ENCODE measurements at places on chromosomes 11 and 22.

GRCh38 chr22:44701187-44701790 lies 715 bp upstream of the PRR5 start:
- DNase-seq = no peak

DNA sequence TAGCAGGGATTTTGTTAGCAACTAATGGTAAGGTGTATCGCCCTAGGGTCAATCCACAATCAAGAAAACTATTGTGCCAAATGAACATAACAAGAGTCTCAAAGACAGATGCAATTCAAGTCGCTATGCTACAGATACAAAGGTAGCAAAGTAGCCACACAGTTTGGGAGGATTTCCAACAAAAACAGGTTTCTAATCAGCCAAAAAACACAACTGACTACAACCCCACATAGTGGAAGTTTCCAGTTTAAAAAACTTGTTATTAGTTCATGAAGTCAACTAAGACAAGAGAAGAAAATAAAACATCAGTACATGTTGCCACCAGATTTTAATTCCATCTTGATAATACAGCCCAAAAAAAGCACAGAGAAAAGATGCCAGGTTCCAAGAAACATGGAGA lies 38.0 kb downstream of the MYH9 start:
- no peak for DNase-seq

DNA sequence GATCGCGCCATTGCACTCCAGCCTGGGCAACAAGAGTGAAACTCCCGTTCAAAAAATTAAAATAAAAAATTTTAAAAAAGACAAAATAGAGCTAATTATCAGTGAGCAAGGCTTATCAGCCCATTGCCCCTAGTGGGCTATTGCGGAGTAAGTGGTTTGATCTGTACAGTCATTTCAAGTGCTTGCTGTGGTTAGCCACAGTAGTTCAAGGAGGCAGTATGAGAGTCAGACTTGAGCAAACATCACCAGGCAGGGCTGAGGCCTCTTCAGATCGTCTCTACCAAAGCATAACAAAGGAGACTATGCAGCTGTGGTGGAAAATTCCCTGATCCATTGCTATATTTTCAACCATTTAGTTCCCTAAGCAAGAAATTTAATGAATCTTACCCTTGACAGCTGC lies 4.3 kb upstream of the SBF2 start:
- DNase-seq = no peak

DNA sequence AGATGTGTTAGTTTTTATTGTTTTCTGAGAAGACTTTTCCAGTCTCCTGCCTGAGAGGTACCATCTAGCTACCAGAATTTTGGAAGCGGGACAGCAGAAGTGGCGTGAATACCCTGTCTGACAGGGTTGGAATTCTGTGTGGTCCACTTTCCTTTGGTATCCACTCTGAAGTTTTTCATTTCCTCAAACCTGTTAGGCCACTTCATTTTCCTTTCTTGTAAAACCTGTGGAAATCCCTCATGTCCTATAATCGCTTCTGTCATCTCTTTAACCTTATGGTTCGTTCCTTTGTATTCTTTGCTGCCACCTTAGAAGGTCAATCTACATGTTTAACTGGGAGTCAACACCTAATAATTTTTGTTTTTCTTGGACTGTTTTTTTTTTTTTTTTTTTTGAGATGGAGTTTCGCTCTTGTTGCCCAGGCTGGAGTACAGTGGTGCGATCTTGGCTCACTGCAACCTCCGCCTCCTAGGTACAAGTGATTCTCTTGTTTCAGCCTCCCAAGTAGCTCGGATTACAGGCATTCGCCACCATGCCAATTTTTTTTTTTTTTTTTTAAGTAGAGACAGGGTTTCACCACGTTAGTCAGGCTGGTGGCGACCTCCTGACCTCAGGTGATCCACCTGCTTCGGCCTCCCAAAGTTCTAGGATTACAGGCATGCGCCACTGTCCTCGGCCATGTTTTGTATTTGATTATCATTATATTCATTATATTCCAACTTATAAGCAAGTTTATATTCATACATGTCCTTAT lies 7.1 kb downstream of the SFI1 start:
- DNase-seq = no peak

GRCh38 chr11:63699896-63700295 lies 18.6 kb downstream of the RTN3 start:
- no peak for DNase-seq

GRCh38 chr22:45316796-45317526 lies 7.2 kb downstream of the FAM118A start:
- no peak for DNase-seq

GRCh38 chr22:50713571-50714056 lies 24.4 kb upstream of the ACR start:
- DNase-seq = no peak

GRCh38 chr11:8690374-8691342 lies 8.1 kb downstream of the RPL27A start:
- DNase-seq = no peak

DNA sequence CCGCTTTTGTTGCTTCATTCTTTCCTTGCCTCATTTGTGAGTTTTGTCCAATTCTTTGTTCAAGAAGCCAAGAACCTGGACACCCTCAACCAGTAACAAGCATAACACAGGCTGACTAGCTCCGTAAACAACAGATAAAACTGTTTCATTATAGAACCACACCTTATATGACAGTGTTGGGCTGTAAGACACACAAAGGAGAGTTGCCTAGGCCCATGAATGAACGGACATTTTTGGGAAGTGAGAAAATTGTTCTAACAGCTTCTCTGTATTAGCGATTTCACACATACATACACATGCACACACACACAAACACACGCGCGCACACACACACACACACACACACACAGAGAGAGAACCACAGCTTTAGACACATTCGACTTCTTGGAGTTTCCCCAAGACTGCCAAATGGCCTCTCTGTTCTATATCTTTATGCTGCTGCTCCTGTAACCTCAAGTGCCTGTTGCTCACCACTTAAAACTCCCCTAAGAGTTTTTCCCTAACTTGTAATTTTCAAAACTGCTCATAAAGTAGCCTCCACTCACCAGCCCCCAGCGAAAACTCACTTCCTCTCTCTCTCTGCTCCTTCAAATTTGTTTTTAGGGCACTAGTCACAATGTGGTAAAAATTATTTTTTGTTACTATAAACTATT lies 35.9 kb downstream of the CTSC start:
- no peak for DNase-seq

Data from stimulated activated CD4-positive, alpha-beta T cell treated with anti-CD3 and anti-CD28 coated beads, Interleukin-15, amount 100 ng/mL, for 1 hour (primary cell).